ENCODE measurements at places on chromosomes 16 and 17. TPM values are rescaled to one million over a fixed set of nuclear protein-coding genes. Genes with fewer than 3 reads are reported as not detected.

The CCR7 gene
- polyA plus RNA-seq: 0.17 TPM

The PYDC1 gene
- not detected for polyA plus RNA-seq

The ACSM2A gene
- polyA plus RNA-seq: 269 TPM

- DNase-seq: peak; percentile 92
These were observed 38.2 kb downstream of the HOXB1 start for GRCh38 chr17:48492401-48493298.

- no peak for DNase-seq
These were observed 6.8 kb downstream of the FHOD1 start for GRCh38 chr16:67240506-67240905.

DNA sequence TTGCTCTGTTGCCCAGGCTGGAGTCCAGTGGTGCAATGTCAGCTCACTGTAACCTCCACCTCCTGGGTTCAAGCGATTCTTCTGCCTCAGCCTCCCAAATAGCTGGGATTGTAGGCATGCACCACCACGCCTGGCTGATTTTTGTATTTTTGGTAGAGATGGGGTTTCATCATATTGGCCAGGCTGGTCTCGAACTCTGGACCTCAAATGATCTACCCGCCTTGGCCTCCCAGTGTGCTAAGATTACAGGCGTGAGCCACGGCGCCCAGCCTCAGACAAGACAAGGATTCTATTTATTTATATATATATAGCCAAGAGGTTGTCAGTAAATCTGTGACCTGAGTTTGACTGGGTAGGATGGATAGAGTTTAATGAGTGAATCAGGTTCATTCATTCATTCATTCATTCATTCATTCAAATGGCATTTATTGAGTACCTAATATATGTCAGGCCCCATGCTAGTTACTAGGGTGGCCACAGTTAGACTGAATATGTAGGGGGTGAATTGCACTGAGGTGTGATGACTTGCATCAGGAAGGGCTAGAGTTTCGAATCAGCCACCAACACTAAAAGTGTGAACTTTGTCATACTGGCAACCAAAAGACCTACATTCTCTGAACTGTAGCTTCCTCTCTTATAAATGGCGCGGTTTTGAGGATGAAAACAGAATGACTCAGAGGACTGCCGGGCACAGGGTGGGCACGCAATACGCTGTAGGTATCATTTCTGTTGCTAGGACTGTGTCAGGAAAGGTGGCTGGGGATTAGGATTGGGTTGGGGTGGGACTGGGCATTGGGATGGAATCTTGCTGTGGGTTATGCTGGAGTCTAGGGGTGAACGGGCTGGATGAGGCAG lies 37.8 kb downstream of the ITGAE start:
- DNase-seq: no peak

DNA sequence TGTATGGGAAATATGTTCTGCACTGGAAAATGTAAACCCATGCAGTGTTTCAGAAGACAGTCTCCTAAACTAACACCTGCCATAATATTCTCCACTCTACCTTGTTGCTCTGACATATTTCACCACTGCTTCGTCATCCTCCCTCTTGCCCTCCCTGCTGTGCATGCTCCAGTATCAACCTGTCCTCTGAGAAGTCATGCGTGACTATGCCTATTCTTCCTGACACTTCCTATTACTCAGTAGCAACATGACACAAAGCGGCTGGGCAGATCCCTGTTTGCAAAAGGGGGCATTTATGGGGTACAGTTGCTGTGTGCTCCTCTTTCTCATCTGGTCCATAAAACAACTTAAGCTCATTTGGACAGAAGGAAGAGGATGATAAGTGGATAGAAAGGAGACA lies 805.6 kb upstream of the EEF2KMT start:
- DNase-seq: no peak

DNA sequence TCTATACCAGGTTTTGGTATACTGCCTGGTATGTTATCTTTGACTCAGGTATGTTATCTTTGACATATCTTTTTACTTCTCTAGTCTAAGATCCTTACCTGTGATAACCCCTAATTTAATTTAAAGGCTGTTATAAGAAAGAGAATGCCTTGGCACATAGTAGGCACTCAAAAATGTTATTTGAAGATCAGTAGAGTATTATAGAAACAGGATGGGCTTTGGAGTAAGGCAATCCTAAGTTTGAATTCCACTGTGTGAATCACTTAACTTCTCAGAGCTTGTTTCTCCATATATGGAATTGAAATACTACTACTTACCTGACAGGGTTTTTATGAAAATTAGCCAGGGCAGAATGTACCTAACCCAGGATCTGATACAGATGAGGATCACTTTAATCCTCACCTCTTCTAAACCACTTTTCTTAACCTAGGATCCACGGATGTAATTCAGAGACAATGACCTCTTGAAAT lies 1.2 kb downstream of the BRIP1 start:
- DNase-seq: no peak

DNA sequence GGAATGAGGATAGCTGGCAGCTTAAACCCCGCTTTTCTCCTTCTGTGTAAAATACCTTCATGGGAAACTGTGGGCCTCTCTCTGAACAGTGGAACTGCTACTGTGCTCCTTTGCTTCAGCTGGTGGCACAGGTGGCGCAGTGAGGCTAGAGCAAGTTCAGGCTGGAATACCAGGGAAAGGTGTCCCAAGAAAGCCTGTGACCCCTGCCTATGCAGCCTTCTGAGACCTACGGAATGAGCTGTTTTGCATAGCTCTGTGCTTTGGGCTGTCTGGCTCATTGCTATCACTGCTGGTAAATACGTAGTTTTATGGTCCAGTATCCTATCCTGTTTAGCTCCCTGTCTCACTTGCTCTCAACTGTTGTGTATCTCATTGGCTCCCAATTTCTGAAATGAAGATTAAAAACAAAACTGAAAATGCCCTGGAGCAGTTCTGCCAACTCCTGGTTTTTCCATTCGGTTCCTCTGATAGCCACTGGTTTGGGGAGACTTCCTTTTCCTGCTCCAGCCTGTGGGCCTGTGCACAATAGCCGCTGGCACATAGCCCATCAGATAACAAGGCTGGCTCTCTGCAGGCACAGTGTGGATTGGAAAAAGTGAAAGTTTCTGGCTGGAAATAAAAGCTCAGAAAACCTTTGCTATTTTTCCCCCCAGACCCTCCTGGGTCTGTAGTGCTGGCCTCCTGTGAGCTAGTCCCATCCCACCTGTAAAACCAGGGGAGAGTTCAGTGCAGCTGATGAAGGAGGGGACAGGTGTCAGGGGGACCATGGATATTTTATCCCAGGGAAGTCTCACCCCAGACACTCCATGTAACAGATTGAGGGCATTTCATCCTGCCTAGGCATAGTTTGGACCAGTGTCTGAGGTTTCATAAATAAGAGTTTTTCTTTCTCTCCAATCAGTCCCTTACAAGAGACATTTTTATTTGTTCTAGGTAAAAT lies 24.0 kb downstream of the LIMD2 start:
- DNase-seq: peak; percentile 91

GRCh38 chr17:37438141-37438540 lies 31.5 kb downstream of the TADA2A start:
- no peak for DNase-seq

DNA sequence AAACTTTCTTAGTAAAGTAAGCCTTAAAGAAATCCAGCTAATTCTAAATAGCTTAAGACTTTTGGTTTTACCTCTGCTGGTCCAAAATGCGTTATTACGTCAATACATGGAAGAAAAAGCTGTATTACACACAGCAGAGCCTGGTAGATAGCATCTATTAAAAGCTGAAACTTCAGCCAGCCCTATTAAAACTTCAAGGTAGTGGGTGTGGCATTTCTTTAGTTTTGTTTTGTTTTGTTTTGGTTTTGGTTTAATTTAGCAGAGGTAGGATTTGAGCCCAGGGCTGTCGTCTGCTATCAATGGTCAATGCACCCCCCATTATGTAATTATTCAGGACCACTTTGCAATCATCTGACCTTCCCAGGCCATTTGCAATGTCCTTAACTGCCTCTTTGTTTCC lies 318.4 kb upstream of the MAF start:
- no peak for DNase-seq

DNA sequence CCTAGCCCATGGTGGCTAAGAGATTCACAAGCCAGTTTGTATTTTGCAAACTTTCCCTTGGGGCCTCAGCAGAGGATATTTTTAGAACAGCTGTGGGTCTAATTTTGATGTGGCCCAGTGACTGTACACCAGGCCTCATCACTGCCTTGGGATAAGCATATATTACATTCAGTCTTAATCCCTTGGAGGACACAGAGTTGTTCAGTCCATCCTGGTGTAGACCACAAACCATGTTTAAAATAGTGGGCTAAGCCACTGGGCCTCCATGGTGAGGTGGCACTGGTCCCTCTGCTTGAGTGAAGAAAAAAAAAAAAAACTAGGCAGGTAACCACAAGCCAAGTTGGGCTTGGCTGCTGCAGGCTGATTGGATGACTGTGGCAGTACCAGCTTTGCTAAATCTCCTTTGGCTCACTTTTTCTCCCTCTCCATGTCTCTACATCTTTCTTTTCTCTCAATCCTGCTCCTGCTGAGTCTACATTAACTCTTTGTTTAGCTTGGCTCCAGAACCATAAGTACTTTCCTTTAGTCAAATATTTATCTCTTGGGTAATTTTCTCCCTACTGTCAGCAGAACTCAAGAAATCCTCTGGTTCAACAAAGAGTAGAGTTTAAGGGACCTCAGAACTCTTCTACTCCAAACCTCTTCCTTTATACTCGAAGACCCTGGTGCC lies 120.0 kb upstream of the TBX2 start:
- DNase-seq: no peak

GRCh38 chr17:48335858-48336500 lies 94.0 kb downstream of the SKAP1 start:
- DNase-seq: peak; percentile 90

- DNase-seq: no peak
These were observed 1032.2 kb downstream of the CDH11 start for GRCh38 chr16:64089697-64090096.

GRCh38 chr17:44005527-44006271 lies 1.3 kb downstream of the NAGS start:
- peak; percentile 78 for DNase-seq

DNA sequence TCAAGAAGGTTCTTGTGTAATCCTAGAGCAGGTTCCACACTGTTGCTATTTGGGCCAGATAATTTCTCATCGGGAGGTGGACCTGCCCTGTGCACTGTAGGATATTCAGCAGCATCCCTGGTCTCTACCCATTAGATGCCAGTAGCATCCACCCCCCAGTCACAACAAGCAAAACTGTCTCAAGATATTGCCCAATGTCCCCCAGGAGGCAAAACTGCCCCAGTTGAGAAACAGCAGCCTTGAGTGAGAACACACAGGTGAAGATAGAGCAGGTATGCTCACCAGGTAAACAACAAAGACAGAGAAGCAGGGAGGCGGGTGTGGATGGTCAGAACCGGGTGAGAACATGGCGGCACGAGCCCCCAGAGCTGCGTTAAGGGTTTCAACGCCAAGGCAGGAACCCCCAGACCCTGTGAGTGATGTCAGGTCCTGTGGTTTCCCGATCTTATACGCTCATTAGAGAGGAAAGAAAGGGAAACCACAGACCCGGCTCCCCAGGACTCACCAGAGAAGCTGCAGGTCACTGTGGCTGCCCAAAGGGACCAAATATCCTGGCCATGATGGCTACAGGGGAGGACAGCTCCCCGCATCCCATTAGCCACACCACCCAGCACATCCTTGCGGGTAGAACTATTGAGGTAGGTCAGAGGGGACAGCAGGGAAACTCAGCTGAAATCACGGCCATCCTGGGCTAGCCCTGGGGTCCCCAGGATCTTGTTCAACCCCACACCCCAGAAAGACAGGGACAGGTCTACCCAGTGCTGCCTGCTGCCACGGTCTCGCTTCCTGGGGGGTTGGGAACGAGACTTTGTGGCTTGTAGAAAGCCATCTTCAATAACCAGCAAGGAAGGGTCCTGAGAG lies 21.2 kb downstream of the CDC42EP4 start:
- no peak for DNase-seq

DNA sequence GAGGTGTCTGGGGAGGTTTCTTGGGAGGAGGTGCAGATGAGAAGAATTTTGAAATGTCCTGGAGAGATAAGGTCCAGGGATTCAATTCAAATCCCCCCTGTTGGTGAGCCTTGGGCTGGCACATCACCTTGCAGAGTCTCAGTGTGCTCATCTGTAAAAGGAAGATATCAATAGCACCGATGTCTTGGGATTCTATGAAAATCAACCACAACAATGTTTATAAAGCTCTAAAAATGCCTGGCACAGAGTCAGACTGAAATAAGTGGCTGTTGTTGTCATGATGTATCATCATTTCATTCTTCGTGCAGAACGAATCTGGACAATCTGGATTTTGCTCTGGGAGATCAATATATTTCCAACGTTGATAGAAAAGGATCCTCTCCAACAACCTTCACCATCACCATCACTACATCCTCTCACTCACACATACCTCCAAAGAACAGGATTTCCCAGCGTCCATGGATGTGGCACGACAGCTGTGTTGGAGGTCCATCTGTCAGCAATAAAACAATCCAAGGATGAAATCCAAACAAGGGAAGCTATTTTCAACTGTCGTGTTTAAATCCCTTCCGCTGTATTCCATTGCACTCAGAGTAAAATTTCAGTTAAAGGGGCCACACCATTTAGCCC lies 393.7 kb upstream of the DYNLRB2 start:
- DNase-seq: no peak

DNA sequence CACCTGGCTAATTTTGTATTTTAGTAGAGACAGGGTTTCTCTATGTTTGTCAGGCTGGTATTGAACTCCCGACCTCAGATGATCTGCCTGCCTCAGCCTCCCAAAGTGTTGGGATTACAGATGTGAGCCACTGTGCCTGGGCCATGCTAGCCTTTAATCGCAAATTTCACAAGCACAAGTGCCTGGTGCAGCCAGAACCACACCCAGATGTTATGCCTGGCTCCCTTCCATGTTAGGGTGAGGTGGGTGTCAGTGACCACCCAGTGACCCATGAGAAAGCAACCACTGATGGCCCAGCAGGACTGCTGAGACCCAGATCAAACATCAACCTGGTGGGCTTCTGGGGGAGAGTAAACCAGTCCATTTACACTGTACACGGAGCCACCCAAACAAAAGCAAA lies 241.9 kb downstream of the CDH11 start:
- DNase-seq: no peak

DNA sequence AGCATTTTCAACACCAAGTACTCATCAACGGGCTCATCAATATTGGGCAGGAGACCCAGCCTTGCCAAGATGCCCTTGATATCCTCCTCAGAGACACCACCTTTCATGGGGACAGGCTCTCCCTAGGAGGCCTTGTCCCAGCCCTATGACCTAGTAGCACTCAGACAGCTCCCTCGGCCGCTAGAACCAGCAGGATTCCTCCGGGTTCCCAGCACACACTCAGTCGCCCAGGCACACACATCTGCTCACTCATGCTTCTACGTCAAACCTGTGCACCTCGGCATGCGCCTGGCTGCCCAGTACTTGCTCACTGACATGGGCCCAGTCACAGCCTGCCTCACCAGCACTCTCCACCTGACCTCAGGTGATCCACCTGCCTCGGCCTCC lies 17.0 kb downstream of the SRCIN1 start:
- no peak for DNase-seq

All from kidney (tissue), 22 donors.